ENCODE measurements at places on chromosomes 7 and 10.

DNA sequence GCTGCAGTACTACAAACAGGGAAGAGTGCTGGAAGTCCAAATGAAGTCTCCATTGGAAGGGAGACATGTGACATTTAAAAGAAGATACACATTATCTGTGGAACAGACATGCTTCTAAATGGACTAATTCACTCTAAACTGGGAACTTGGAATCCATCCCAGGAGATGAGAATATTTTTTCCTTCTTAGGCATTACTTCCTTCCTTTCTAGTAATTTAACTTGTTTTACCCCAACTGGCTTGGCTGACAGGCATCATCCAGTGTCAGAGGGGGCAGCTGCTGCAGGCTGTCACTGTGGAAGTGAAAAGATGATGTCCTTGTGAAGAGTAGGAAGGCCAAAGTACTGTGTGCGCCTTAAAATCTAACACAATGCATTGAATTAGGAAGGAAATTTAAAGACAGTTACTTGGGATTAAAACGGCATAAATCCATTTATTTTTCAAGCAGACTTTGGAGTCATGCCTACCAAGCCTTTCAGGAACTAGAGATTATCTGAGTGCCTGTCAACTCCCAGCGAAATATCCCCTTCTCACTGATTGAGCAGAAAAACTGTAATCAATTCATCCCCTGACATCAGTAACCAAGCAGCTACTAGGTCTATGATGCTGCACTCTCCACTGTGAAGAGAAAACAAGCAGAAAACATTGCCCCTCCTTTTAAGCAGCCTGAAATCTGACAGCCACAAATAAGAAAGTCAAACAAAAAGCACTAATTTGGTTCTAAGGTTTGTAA, 161.2 kb downstream of the DGKI start:
- DNase-seq = no peak

DNA sequence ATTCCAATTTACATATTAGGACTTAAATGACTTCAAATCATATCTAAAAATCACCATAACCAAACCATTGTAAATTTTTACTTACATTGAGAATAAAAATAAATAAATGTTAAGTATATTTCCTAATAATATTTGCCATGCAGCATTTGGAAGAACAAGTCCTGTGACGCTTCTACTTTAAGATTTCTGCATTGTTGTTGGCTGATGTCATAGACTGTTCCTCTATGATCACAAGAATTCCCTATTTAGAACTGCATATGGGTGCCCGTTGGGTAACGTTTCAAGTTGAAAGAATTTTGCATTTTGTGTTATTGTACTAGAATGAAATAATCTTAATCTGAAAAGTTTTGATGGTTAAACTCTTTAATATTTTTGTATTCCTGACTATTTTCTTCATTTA, 5.1 kb upstream of the ITGB1 start:
- DNase-seq = no peak

- DNase-seq = no peak
These were observed 34.6 kb downstream of the KCNMA1 start for GRCh38 chr10:77602913-77603533.

GRCh38 chr7:30352169-30352568, 67.8 kb downstream of the ZNRF2 start:
- DNase-seq = no peak

DNA sequence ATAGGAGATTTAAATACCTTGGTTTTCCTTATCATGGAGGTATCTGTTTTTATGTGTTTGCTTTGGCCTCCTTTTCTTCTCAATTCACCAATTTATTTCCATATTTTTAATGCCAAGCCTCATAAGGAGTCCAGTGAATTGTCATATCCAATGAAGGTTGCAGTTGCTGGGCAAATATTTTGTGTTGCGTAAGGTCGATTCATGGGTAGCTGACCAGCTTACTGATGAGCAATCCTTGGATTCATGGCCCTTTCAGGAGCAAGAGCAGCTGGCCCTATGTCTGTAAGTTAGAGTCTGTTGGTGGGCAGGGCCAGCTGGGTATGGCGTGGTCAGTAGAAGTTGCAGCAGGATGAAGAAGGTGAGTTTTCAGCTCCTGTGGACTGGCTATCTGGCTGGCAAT, 182.9 kb downstream of the PFKFB3 start:
- DNase-seq = no peak

GRCh38 chr10:49649294-49649693, 30.2 kb upstream of the C10orf53 start:
- peak; percentile 38 for DNase-seq

DNA sequence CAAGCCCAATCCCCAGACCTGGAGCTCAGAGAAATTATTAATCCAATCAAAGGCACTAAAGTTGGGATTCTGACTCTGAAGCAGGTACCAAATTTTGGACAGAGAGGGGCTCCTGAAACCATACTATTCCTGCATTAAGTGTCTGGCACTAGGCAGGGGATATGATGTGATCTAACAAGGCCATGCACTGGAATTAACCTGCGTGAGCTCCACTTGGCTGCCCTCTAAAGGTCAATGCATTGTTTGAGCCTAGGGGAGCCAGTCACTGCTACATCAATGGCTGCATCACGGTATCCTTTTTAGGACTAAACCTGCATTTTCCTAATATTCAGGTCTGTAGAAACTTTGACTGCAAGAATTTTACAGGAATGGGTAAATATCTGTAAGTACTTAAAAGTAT, 42.1 kb downstream of the ST8SIA6 start:
- DNase-seq = no peak
